Upper lobe of left lung (tissue), 6 donors: ENCODE measurements at places on chromosomes 2 and 18.

DNA sequence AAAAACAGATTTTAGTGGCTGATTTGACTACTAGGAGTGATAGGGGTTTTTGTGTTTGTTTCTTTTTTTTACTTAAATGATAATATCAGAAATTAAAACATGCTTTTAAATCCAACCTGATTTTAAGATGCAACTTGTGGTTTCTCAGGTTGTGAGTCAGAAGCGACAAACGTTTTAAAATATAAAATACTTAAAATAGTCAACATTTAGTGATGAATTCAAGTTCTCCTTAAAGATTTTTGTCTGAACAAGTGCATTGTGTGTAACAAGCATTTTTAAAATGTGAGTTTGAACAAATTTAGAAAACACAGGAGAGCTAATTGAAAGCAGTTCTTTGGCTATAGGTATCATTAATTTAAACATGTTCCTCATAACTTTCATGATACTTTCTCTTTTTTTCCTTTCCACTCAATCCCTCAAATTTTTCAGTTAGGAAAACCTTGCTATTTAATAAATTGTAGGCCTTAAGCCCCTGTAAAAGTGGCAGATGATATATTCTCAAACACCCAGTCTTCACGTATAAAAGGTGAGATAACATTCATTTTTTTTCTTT lies 3.6 kb downstream of the TBR1 start:
- no peak for DNase-seq

DNA sequence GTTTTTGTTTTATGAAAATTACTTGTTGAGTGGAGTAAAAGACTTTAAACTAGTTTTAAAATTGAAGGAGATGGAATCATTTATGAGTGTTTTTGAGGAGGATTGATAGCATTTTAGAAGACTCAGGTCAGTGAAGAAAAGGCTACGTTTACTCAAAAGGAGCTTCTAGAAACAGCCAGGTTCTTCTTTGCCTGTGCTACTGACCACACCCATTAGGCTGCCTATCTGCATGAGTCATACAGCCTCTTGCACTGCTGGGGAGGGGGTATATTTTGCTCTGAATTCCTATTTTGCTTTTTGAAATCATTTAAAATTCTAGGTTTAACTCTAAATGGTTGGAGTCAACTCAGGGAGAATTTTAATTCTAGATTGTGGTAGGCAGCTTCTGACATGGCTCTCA lies 22.3 kb downstream of the EFEMP1 start:
- no peak for DNase-seq

DNA sequence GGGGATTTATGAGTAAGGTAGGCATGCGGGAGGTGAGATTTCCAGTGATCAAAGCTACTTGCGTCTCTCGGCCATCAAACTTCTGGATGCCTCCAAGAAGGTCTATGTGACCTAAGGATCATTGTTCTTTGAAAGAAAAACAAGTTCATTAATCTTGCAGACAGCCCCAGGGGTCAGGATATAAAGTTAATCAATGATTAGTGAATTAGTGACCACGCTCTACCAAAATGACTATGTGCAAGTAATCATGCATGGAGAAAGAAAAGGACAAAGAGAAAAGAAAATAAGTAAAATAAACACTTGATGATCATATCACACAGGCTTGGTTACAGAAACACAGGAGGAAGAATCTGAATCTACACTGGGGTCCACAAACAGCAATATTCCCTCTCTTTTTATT lies 42.5 kb upstream of the BCL11A start:
- DNase-seq, result no peak

GRCh38 chr2:239264838-239265651 lies 135.8 kb downstream of the HDAC4 start:
- DNase-seq, result peak; percentile 73

GRCh38 chr2:74221604-74222299 lies 23.3 kb downstream of the MTHFD2 start:
- DNase-seq, result no peak

- no peak for DNase-seq
These were observed 31.5 kb downstream of the FAP start for GRCh38 chr2:162211732-162212131.

DNA sequence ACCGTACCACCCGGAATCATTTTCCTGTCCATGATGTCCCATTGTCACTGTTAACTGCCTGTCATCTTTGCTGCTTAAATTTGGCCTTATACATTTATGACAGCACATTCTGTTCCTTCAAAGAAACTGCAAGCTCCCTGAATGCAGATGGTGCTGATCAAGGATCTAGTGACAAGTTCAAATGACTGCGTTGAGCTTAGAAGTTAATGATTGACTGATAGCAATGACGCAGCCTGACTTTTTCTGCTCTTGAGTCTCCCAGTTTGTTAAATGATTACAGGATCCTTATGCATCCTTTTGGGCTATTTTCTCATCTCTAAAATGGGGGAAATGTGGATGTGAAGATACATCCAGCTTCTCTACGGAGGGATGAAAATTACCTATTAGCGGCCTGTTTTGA lies 159.0 kb downstream of the DCC start:
- no peak for DNase-seq
